ENCODE measurements at places on chromosomes 2 and 18.

GRCh38 chr18:74514860-74515495 is 18.8 kb downstream of the CNDP2 start:
- no peak for DNase-seq

GRCh38 chr2:124978597-124978996 is 953.5 kb downstream of the CNTNAP5 start:
- no peak for DNase-seq

DNA sequence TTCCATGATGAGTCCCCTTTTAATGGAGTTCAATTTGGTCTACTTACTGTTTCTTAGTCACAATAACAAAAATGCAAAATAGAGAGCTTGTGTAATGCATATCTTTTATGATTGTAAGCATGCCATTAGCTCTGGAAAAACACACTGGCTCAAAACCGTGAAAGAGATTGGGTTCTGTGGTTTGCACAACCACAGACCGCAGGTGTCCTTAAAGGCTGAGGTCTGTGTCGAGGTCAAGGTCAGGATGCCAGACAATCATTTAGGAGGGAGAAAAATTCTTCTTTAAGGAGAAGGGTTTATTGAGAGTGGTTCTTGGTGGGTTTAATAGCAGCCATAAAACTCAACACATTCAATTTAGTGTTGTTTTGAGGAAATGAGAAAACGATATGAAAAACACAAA is 487.2 kb downstream of the GALR1 start:
- DNase-seq: no peak

- DNase-seq: no peak
Observed at GRCh38 chr18:26614374-26614773, 66.0 kb upstream of the KCTD1 start.

All from activated naive CD4-positive, alpha-beta T cell treated with Interleukin-2 at 50 U/mL for 16 hours (primary cell).